ENCODE measurements at places on chromosomes 2 and 18. TPM values are rescaled to one million over a fixed set of nuclear protein-coding genes. Genes with fewer than 3 reads are reported as not detected.

- H3K36me3 ChIP-seq: no peaks in the 10 kb centered on the region
- H3K27ac ChIP-seq: no peak overlapping the region
- H3K27me3 ChIP-seq: no peaks in the 10 kb centered on the region
- no peak overlapping the region for H3K4me3 ChIP-seq
- no peak for DNase-seq
Observed at GRCh38 chr2:161991991-161992390, 82.0 kb downstream of the DPP4 start.

DNA sequence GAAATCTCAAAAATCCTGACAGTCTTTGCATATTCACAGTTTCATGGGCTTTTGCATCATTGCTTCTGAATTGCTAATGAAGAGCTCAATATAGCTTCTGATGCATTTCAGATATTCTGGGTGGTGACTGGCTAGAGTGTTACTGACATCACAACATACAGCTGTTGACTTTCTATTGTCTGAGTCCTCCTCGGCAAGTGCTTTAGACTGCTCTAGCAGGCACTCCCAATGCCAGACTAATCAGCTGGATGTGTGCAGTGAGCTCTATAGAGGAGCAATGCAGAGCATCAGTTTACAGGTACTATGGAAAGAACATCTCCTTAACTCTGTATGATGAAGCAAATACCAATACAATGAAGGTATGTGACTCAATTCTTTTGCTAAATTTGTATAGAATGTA is 54.9 kb downstream of the R3HDM1 start:
- no peaks in the 10 kb centered on the region for H3K27me3 ChIP-seq
- no peaks in the 10 kb centered on the region for H3K4me1 ChIP-seq
- no peaks in the 10 kb centered on the region for H3K36me3 ChIP-seq
- no peak overlapping the region for H3K27ac ChIP-seq

DNA sequence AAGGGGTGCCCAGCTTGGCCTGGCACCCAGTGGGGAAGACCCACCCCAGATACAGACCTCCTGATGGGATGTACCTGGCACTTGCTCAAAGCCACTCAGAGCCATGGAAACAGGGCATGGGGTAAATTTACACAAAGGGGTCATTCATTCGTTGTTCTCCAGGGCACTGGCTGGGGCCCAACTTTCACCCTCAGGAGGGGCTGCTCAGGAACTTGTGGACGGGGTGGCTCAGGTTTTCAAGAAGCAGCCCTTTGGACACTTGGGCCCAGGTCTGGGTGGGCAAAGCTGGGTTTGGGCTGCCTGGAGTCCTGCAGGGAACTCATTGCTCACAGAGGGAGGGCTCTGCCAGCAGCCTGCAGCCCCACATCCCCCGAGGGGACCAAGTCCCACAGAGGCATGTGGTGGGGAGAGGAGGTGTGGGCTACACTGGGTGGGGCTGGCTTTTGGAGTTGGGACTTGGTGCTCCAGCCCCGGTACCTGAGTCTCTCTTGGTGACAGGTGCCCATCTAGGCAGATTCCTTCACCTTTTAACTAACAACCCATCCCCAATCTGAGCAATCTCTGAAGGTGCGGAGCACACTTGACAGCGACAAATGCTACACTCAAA is 172.3 kb downstream of the CELF4 start:
- no peaks in the 10 kb centered on the region for H3K36me3 ChIP-seq
- DNase-seq: no peak
- peak overlapping the region; percentile 32 for H3K4me3 ChIP-seq
- peaks cover 8% of the 10 kb centered on the region for H3K27me3 ChIP-seq
- H3K4me1 ChIP-seq: peaks cover 6% of the 10 kb centered on the region
- H3K27ac ChIP-seq: no peak overlapping the region

Gene ELOA2
- total RNA-seq: not detected

Gene XDH
- total RNA-seq: 0.41 TPM
